Stimulated activated CD4-positive, alpha-beta T cell treated with anti-CD3 and anti-CD28 coated beads, Interleukin-4, amount 100 ng/mL, for 48 hours (primary cell): ENCODE measurements at places on chromosomes 6 and 20.

DNA sequence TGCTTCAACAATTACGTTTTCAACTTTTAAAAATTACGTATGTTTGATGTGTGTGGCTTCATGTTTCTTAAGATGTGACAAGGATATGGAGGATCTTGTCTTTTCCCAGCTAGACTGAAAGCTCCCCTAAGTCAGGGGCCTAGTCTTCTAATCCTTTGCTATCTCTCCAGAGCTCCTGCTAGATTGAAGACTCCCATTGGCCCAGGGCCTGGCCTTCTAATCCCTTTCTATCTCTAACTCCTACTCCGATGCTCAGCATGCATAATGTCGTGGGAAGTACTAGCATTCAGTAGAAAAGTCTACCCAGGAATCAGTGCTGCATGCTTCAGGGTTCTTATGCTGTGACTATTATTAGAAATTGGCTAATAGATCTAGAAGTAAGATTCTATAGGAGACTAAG, 144.8 kb upstream of the SUPT3H start:
- no peak for DNase-seq

DNA sequence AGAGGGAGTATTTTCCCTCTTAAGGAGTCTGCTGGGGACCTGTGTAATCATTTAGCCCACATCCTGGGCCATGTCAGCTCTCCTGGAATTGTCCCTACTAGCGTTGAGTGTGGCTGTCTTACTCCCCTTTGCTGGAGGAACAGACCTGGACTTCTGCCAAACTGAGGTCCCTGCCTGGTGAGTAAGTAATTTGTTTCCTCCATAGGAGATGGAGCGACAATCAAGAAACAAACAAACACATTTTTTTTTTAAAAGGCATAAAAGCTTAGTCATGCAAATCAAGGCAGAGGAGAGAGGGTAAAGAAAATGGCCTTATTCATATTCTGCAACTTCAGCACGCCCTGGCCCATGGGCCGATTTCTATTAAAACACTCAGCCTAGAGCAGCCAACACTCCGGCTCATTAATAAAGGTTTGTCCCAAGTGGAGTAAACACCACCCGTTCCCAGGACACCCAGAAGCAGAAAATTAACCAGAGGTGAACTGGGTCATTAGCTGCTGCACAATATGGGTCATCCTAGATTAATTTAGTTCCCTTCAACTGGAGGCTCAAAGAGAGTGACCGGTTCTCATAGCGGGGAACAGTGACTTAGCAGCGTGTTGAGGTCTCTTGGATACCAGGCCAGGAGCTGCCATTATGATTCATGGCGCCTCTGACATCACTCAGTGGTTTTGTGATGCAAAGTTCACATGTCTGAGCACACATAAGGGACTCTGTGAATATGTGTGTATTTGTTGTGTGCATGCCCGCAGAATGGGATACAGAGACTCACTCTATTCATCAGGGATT, 165.0 kb upstream of the SULF2 start:
- no peak for DNase-seq

GRCh38 chr6:157322792-157323254, 496 bp downstream of the TMEM242 start:
- peak; percentile 67 for DNase-seq

GRCh38 chr20:35283441-35284266, 918 bp downstream of the EIF6 start:
- DNase-seq, result peak; percentile 18

- no peak for DNase-seq
These were observed 194.1 kb downstream of the SYNDIG1 start for GRCh38 chr20:24663496-24663895.

DNA sequence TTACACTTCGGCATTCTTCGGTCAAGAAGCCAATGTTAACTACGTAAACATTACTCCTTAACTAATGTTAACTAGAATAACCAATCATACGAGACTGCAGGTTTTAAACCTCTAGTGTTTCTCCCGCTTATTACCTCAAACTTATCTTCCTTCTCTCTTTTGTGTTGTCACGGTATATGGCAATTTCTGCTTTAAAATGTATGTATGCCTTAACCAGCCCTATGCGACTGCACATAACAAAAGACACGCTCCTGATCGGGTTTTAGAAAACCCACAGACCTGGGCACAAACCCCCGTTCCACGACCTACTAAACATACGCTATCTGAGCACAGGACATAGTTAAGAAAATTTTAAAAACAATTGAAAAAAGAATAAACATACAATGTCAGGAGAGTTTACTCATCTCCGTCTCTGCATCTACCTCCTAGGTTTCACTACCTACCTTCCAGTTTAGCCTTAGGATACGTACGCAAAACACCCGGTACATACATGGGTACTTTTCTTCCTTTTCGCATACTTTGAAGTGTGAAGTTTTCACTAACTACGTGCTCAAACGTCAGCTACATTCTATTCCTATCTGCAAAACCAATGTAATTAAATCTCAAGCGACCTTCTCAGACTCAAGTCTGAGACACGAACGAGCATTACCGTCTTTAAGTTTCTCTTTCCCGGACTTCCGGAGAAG, 1.1 kb downstream of the CD164 start:
- DNase-seq, result no peak

GRCh38 chr6:169700296-169700695, 1.5 kb downstream of the WDR27 start:
- no peak for DNase-seq

DNA sequence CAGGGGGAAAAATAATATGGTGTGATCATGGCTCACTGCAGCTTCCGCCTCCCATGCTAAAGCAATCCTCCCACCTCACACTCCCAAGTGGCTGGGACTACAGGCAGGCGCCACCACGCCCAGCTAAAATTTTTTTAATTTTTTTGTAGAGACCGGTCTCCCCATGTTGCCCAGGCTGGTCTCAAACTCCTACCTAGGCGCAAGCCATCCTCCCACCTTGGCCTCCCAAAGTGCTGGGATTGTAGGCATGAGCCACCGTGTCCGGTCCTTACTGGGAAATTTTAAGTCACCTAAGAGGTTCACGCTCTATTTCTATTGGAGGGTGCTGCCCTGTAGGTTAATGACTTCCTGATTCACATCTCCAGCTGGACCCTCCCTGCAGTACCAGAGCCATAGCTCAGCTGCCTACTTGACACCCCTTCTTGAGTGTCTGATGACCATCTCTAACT, 626 bp upstream of the CDK5RAP1 start:
- no peak for DNase-seq

DNA sequence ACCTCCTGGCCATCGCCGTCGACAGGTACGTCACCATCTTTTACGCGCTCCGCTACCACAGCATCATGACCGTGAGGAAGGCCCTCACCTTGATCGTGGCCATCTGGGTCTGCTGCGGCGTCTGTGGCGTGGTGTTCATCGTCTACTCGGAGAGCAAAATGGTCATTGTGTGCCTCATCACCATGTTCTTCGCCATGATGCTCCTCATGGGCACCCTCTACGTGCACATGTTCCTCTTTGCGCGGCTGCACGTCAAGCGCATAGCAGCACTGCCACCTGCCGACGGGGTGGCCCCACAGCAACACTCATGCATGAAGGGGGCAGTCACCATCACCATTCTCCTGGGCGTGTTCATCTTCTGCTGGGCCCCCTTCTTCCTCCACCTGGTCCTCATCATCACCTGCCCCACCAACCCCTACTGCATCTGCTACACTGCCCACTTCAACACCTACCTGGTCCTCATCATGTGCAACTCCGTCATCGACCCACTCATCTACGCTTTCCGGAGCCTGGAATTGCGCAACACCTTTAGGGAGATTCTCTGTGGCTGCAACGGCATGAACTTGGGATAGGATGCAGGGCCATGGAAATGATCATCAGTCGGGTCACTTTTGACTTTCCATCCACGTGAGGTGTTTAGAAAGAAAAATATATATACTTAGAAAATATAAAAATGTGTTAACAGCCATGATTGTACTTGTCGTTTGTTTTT, 868 bp downstream of the MC3R start:
- DNase-seq, result peak; percentile 44

- no peak for DNase-seq
These were observed 367.6 kb downstream of the THBS2 start for GRCh38 chr6:168885751-168886742.

DNA sequence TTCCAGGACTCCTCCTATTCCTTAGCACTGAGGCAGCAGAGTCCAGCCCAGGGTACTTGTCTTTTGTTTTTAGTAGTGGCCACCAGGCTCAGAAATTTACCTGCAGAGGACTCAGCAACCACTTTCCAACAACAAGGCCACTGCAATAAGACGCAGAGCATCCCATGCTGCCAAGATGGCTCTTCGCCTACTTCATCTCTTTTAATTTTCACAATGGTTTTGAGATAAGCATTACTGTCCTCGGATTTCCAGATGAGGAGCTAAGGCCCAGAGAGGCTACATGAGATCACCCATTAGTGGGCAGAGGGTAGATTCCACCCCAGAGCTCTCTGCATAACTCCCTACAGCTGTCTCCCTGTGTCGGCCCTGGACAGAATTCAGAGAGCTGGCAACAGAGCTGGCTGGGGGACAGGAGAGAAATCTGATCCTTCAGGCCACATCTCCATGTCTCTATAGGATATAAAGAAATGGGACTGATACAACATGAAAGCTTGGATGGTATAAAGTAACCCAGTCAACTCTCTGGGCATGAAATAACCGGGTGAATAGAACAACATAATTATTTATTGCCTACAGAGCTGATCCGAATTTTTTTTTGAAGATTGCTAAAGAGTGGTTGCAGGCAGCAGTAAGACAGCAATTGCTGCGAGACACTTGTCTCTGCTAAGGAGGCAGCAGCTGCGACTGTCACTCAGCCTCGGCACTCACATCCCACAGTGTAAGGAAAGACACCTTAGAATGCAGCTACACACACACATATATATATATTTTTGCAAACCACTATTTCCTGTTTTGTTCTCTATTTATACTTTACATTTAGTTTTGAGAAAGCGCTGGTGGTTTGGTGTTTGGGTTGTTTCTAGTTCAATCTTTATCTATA, 37.2 kb downstream of the SCML4 start:
- no peak for DNase-seq

- no peak for DNase-seq
These were observed 45.8 kb downstream of the SOX4 start for GRCh38 chr6:21639316-21639715.

GRCh38 chr6:161442420-161442819, 168.6 kb upstream of the AGPAT4 start:
- DNase-seq, result no peak

- DNase-seq, result no peak
These were observed 232.0 kb upstream of the PMEPA1 start for GRCh38 chr20:57941604-57942381.

- DNase-seq, result no peak
These were observed at the start of gene SLC52A3 for GRCh38 chr20:768426-768978. TSS of gene SLC52A3 (minus strand) at chr20:768500. CDS start at chr20:765774, 2,726 bp downstream.

DNA sequence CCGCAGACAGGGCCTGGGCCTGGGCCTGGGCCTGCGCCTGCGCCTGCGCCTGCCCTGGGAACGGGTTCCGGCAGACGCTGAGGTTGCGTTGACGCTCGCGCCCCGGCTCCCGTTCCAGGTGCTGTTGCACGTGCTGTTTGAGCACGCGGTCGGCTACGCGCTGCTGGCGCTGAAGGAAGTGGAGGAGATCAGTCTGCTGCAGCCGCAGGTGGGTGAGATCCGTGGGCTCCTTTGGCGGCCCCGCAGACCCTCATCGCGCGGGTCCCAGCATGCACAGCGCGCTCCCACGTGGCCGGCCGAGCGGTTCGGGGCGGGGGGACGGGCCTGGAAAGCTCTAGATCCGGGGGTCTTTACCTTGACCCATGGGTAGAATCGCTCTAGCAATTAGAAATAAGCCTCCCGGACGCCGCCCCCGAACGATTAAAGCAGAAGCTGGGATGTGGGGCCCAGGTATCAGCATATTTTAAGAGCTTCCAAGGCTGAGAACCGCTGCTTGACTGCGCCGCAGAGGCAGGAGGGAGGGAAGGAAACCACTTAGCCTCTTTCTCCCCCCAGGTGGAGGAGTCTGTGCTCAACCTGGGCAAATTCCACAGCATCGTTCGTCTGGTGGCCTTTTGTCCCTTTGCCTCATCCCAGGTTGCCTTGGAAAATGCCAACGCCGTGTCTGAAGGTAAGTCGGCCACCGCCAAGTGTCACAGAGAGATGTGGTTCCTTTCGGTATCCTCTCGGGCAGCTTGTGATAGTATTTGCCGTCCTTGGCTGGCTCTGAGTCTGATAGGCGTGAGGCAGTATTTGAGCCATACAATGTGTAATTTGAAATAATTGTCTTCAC, 508 bp downstream of the NOP56 start:
- DNase-seq, result peak; percentile 38
